Prostate gland (tissue), 2 donors: ENCODE measurements at places on chromosomes 12 and 14.
A peak's percentile ranks its signal among the peaks of the same experiment; 100 is the strongest.

DNA sequence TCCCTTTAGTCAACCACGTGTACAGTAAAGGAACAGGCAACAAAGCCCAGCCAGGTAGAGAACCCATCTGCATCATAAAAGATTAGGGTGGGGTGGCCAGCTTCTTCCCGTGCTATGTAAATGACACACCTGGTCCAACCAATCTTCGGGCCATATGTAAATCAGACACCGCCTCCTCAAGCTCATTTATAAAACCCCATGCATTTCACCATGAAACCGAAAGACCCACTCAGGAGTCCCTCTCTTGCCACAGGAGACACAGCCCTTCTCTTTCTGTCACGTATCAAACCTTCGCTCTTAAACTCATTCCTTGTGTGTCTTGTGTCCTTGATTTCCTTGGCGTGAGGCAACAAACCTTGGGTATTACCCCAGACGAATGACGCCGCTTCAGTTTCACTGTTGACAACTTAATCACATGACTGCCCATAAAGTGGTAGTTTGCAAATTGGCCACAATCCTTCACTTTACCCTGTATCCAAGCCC, 59.8 kb upstream of the TBPL2 start:
- DNase-seq, result no peak

- DNase-seq, result no peak
Measured at GRCh38 chr12:103503546-103504480, 8.0 kb upstream of the C12orf42 start.

GRCh38 chr14:105389534-105389933, 8.8 kb upstream of the TEX22 start:
- no peak for DNase-seq

- DNase-seq, result no peak
Measured at GRCh38 chr14:96578619-96579018, 76.4 kb downstream of the PAPOLA start.

DNA sequence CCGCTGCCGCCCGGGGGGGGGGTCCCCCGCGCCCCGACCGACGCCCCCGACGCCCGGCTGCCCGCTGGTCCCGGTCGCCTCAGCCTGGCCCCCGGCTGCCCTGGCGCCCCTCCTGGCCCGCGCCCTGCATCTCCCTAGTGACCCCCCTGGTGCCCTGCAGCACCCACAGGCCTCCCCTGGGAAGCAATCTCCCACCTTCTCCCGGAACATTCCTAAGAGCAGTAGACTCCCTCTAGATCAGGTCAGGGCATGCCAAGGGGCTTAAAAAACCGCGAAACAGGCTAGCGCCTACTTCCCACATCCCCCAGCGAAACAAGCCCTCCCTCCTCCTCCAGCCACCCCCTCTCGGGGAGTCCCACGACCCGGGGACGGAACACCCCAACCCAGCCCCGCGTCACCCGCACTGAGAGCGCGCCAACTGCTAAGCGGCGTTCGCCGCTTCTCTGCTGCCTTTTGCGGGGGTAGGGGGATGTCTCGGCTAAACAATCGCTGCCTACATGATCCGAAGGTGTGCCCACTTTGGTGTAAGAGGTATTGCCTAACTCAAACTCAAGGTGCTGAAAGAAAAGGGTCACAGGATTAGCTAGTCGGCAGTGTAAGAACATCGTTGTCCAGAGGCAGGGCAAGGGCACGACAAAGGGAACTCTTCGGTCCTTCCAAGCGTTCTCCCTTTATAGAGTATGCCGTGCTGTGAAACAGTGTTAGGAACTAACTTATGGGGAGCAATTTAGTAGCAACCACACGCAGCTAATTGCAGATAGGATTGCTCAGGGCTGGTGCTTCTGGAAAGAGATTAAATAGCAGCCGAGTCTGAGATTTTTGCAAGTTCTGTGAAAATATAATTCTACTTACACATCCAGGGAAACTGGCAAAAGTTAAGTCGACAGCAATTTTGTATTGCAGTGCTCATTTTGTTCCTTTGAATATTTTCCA, 619 bp upstream of the NTN4 start:
- DNase-seq, result peak; percentile 32

GRCh38 chr14:105343194-105343593, 28.6 kb downstream of the PACS2 start:
- DNase-seq, result no peak

DNA sequence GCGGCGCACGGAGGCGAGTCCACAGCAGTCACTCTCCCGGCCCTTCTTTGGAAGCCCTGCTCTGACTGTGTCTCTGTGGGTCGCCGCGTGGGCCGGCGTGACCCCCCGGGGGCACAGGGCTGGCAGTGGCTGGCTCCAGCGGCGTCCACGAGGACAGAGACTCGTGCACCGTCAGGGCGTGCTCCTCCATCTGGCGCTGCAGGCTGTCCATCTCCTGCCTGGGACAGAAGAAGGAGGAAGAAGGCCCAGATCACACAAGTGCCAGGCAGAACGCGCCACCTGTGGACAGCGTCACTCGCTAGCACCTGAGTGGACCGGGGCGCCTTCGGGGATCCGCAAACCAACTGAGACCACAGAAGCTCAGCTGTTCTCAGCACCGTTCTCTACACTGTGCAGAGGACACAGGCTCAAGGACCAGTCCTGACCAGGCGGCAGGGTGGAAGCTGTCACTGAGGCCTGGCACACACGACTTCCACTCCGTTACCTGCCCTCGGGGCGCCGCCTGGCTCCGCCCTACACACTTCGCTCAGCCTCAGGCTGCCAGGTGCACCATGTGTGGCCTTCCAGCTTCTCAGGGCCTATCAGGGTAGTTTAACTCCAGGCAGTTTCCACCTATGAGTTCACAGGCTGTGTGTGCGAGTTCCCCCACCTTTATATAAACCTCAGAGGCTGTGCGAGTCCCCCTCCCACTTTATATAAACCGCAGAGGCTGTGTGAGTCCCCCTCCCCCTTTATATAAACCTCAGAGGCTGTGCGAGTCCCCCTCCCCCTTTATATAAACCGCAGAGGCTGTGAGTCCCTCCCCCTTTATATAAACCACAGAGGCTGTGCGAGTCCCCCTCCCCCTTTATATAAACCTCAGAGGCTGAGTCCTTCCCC, 11.7 kb upstream of the ANKLE2 start:
- no peak for DNase-seq

DNA sequence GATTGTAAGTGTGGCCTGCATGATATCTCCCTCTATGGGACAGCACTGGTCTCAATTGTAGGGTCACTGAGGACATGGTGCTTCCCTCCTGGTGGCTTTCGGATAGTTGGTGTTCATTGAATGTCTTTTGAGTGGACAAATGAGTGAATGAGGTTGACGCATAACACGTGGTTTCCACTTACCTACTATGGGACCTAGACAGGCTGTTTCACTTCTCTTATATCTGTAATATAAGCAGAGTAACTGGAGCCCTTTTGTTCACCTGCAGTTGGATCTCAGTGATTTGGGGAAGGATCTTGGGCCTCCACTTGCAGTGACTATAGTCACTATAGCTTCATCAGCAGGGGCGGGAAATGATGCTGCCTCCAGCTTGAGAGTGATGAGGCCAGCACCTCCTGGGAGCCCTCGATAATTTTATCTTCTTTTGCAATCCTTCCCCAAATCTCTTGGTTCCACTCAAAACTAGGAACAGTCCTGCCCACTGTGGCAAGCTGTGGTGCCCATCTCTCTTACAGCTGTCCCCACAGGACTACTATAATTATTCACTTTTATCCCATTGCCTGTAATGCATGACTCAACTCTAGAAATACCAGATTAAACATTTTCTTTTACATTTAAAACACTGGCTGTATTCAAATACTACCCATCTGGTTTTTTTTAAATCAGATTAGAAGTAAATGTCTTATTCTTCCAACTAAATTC, 242.9 kb downstream of the CHST11 start:
- no peak for DNase-seq

GRCh38 chr12:55642669-55643068, 6.0 kb downstream of the OR10P1 start:
- DNase-seq, result no peak

- no peak for DNase-seq
Measured at GRCh38 chr12:2319737-2320506, 267.1 kb downstream of the CACNA1C start.

GRCh38 chr12:109920261-109920780, 20.2 kb downstream of the TCHP start:
- DNase-seq, result no peak

GRCh38 chr12:59316938-59317337, 278.9 kb upstream of the SLC16A7 start:
- DNase-seq, result no peak

GRCh38 chr14:102511538-102511937, 2.0 kb upstream of the ANKRD9 start:
- no peak for DNase-seq

GRCh38 chr12:120012067-120012621, 23.1 kb downstream of the BICDL1 start:
- no peak for DNase-seq

DNA sequence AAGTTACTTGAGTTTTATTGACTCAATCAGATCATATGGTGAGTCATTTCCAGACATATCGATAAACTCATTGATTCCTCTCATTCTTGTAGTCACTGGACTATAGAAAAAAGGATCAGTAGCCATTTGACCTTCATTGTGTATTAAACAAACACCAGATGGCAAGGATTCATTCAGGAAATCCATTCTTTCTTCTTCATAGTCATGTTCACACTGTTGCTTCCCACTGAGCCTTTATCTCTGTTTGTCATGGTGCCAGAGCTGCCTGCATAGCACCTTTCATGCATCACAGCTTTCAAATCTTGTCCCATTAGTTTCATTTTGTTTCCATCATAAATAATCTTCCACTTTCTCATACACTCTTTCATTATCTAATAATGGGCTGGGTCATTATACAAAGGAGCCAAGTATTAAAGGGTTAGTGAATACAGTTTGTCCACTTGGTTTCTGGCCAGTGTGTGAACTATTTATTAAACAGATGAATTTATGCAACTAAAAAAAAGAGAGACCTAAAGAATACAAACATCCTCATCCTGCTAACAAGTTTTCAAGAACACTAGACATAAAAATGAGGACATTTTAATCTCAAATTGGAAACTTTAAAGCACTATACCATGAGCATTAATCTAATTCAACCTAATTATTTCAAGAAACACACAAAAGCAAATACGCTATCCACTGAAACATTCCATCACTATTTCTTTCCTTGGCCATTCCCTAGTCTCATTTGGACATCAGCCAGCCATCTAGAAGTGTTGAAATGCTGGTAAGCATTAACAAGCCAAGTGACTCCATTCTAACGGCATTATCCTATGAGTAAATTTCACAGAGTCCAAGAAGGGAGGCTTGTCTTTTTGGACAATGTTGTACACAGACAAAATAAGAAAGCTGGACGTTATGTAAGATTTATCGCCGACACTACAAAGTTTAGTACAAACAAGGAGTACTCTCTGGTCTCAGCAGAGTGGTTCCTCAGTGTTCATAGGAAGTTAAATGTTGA, 476.5 kb downstream of the FOXG1 start:
- no peak for DNase-seq

DNA sequence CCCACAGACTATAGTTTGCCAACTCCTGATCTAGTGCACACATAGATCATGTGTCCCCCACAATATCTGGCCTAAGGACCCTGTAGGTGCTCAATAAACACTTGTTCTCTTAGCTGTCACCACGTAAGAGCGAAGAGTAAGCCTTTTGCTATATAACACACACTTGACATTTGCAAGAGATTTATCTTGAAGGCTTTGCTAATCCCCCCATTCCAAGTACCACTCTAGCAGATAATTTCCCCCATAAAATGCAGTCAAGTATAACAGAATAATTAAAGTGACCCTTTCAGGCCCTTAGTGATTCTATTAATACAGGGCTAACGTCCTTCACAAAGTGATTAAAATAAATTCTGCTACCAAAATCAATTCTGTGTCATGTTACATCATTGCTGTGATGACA, 87.5 kb downstream of the PLXNC1 start:
- no peak for DNase-seq

DNA sequence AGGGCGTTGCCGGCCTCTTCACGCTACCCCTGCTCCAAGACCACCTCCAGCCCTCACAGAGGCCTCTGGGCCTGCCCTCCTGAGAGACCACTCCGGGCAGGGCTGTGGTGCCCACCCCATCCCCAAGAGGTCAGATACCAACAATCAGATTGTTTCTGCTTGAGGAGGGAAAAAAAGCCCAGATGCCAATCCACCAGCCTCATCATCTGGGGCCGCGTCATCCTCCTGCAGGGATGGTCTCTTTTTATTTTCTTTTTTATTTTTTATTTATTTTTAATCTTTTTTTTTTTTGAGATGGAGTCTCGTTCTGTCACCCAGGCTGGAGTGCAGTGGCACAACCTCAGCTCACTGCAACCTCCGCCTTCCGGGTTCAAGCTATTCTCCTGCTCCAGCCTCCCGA, 93.4 kb downstream of the FBXL14 start:
- DNase-seq, result no peak

- DNase-seq, result no peak
Measured at GRCh38 chr12:76055393-76055792, 23.8 kb upstream of the PHLDA1 start.

DNA sequence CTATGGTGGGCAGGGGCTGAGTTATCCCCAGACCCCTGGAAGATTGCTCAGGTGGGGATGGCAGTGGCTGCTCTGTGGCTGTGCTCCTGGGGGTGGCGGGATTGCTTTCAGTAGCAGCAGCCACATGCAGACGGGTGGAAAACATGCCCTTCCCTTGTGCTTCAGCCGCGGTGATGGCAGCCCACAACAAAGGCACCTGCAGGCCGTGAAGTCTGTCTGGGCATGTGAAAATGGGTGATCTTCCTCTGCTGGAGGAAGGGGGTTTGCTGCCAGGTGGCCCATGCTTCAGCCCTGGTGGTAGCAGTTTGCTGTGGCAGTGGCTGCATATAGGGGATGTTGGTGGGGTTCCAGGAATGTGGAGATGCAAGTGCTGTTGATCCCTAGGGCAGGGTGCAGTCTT, 326.2 kb upstream of the RGS6 start:
- DNase-seq, result no peak

DNA sequence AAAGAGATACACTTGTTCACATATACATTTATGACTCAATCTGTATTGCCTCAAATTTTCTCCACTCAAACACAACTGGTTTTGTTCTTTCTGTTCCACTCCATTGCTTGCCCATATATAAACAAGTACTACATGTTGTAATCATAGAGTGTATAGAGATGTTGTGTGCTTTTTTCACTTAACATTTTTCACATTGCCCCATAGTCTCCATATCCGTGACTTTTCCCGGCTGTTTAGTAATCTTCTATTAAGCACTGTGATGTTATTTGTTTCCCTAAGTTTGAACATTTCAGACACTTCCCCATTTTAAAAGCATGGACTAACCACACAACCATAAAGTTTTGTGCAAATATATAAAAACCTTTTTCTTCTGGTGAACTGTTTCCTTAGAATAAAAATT, 45.5 kb upstream of the PTPRR start:
- no peak for DNase-seq

- DNase-seq, result no peak
Measured at GRCh38 chr12:53700567-53700966, 24.7 kb upstream of the ATP5MC2 start.

DNA sequence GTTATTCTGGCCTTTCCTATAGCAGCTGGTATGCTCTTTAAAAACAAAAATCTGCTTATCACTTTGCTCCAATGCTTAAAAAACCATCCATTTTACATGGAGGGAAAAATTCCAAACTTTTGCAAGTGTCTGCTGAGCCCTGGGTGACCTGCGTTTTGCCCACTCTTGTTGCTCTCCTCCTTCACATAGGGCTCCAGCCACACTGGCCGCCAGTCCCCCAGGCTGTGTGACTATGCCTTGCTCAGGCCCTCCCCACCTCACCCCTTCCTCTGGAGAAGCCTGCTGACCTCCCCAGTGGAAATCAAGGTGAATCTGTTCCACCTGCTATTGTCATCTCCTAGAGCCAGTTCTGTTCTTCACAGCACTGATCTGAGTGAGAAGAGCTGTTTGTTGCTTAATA, 126.9 kb downstream of the SLC25A47 start:
- DNase-seq, result no peak
